ENCODE measurements at places on chromosomes 7 and 10.

GRCh38 chr7:141872931-141873330, 31.6 kb upstream of the PRSS37 start:
- no peak for DNase-seq

GRCh38 chr10:116636976-116637375, 16.2 kb downstream of the PNLIPRP2 start:
- DNase-seq, result no peak

DNA sequence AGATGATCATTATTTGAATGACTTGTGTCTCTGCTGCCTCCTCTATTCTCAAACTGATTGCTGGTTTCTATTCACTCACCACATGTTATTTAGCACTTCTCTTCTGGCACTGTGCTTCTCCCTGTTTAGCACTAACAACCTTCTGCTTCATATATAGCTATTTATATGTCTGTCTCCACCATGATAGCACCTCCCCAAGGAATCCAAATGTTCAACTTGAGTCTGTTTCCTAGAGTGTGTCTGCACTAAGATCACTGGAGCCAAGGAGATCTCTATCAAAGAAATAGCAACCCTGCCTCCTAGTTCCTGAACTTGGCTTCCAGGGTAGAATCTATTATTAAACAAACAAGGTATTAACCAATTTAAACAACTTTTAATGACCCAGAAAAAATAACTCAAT, 104.5 kb downstream of the CYP26A1 start:
- no peak for DNase-seq

DNA sequence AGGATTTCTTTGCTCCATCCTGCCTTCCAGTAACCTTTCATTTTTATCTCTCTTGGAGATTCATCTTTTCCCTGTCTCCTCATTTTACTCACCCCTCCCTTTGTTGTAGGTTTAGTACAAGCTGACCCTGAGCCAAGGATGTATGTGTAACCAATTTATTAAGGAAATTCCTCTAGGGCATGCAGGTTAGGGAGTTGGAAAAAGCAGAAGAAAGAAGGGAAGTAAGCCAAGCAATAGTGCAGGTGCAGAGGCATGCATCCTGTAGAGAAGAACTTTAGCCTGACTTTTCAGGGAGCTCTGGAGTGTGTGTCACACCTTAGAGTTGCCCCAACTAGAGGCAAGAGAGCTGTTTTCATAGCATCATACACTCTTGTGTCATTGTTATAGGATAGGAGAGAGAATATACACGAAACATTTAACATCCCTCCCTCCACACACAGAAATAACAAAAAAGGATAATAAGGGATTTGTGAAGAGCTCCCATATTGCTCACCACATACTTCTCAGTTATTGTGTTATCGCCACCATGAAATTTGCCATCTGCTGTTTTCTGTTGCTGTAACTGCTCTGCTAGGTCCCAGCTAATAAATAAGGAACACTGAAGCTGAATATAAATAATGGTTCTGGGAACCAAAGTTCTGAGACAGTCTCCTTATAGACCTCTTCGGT, 21.8 kb upstream of the SEMA3C start:
- DNase-seq, result no peak

DNA sequence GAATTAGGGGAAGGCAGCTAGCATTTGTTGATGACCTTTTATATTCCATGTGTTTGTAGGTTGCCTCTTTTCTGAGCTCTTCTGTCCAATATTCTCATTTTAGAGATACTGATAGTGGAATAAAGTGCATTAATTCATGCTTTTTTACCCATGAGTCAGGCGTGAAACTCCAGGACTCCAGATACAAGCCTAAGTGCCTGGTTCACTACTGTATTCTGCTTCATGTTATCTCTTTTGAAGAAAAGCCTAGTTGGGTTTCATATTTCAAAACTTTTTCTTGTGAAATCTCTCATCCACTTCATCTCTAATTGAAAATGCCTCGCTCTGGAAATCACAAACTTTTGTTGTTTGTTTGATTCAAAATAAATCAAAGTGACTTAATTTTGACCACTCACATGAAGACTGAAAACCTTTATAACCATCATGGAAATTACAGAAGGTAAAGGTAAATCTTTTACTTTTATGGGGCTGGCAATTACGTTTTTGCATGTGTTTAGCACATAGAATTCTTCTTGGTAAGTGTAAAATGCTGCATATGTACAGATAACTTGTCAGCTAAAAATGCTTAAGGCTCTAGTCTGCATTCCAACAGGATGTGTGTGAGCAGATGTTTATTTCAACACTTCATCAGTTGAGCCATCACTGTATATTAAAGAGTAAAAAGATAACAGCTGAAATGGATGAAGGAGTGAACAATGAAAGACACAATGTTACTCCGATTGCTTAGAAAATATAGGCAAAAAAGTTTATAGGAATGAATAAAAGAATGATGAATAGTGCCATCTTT, 961.8 kb upstream of the CELF2 start:
- DNase-seq, result no peak

DNA sequence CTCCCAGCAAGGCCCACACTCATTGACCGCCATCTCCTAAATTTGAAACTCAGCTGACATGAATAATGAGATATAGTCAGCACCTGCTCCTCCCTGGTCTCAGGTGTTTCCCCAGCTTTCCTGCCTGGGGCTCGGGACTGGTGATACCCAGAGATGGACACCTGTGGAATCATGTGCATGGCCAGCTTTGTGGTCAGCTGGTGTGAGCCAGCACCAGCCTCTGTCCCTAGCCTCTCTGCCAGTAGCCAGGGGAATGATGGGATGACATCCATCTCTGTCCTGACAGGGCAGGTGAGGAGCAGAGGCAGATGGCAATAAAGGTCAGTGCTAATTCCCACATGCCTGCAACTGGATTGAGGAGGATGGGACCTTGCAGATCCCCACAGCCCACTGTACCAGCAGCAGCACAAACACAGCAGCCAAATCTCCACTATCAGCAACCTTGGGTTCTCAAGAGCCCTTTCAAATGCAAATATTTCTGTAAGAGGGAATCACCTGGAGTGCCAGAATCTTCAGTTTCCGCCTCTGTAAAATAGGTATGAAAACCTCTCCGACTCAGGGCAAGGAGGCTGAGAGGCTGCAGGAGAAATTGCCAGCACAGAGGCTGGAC, 329.2 kb upstream of the ZMIZ1 start:
- DNase-seq, result no peak

DNA sequence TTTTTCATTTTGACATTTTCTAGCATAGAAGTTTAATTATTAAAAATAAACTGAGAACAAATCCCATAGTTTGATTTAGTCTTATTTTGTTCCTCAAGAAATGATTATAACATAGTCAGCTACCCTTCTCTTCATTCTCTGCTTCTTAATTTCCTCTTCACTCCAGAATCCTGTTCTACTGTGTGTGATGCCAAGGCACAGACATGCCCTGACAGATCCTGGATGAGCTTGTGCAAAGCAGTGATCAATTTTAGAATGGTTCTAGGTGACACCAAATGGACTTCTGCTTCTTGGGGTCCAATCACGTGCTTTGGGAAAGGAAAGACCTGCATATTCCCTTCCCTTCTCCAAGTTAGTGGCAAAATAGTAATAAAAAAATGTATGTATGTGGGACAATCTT, 665.6 kb downstream of the MAGI2 start:
- no peak for DNase-seq

- DNase-seq, result no peak
These were observed 5.2 kb downstream of the PDLIM1 start for GRCh38 chr10:95285556-95285955.

All from stimulated activated CD4-positive, alpha-beta T cell treated with anti-CD3 and anti-CD28 coated beads, Interleukin-15, amount 100 ng/mL, for 1 hour (primary cell).